Chondrocyte (in vitro differentiated cells): ENCODE measurements at places on chromosomes 3 and 15.

- DNase-seq = no peak
Measured at GRCh38 chr15:78063970-78064385, 13.5 kb downstream of the TBC1D2B start.

DNA sequence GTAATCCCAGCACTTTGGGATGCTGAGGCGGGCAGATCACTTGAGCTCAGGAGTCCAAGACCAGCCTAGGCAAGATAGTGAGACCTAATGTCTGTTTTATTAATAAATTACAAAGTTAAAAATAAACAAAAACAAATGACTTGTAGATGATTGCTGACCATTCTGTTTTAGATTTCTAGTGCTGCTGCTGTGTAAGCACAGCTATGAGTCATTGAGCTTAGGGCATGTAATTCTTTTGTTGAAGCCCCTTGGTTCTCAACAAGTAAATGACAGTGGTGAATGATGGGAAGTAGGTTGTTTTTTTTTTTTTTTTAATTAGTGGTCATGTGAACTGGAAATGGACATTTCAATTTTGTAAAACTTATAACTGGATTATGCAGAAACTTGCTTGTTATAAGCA is 63.3 kb downstream of the LEO1 start:
- no peak for DNase-seq

DNA sequence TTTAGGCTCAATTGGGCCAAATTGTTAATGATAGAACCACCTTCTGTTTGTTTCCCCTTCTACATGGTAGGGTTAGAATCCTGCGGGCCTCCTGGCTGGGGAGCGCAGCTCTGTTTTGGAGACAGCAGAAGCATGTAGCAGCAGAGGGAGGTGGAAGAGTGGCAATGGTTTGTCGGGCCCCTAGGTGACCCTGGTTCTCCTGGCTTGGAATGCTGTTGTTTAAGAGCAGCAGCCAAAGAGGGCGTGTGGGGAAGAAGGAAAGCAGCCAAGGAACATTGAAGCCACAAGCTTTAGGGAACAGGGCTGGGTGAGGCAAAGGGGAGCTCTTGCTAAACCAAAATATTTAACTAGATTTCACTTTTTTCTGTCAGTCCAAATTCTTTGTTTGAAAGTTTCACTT is 213.7 kb upstream of the NR2E3 start:
- no peak for DNase-seq

- no peak for DNase-seq
Measured at GRCh38 chr3:139107424-139108252, 62.9 kb upstream of the PRR23C start.

DNA sequence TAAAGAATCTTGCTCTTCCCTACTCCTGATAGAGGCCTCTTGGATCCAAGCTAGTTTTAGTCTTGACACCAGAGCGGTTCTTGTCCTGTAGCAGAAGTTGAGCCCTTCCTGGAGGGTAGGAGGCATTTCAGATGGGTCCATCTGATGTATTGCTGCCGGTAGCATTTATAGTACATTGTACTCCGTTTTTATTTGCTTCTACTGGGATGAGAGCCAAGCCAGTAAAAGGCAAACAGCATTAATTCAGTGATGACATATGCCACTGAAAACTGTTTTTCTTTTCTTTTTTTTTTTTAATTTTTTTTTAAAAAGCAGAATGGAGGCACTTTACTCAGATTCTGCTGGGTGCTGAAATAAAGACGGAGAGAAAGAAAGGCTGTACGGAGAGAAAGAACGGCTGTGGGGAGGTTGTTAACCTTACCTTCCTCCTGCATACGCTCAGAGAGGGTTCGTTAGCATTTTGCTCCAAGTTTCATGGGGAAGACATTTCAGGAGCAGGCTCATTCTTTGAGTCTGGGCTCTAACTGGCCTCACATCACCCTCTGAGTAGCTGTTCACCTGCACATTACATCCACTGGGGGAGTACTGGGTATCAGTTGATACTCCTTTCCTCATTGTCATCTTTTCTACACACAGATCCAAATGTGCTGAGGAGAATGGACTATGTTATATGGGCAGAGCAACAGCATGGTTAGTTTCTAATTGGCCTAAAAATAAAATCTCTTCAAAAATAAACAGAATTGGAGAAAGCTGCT is 161.5 kb downstream of the FEZF2 start:
- DNase-seq = no peak

- DNase-seq = no peak
Measured at GRCh38 chr15:33209575-33210481, 15.3 kb upstream of the FMN1 start.

DNA sequence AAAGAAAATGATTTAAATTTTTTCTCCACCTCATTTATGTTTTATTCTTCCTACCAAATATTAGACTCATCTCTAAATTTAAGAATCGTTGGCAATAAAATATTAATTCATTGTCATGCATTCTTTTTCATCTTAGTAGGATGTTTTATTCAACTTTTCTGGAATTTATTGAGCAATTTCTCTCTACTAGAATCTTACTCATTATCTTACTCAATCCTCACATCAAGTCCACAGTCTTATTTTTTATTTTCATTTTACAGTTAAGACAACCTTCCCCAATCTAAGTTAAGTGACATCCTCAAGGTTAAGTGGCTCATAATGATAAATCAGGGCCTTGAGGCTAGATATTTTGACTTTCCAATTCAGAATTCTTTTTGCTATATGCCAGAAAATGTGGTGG is 15.9 kb upstream of the ALDH1A2 start:
- no peak for DNase-seq
